ENCODE measurements at places on chromosomes 13 and 19.
A peak's percentile ranks its signal among the peaks of the same experiment; 100 is the strongest.

DNA sequence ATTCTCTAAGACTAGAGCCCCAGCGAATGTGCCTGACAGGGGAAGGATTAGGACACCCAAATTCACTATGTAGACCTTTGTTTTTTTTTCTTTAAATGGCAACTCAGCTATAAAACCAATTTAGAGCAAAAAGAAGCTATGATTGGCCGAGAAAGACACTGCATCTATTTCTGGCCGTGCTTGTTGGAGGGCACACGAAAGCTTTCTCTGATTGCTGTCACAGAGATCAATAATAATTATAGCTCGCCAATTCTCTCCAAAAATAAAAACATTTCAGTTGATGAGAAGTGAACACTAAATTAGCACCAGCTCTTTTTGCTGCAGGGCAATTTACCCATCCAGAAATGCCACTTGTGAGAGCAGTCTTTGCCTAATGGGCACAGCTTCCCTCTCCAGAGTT is 31.2 kb downstream of the CBY2 start:
- DNase-seq, result no peak

- no peak for DNase-seq
These were observed 7.6 kb upstream of the MLLT1 start for GRCh38 chr19:6287269-6287885.

GRCh38 chr19:16856091-16856490 is 26.9 kb downstream of the SIN3B start:
- DNase-seq, result no peak

GRCh38 chr13:95921485-95921884 is 131.7 kb downstream of the UGGT2 start:
- peak; percentile 36 for DNase-seq

DNA sequence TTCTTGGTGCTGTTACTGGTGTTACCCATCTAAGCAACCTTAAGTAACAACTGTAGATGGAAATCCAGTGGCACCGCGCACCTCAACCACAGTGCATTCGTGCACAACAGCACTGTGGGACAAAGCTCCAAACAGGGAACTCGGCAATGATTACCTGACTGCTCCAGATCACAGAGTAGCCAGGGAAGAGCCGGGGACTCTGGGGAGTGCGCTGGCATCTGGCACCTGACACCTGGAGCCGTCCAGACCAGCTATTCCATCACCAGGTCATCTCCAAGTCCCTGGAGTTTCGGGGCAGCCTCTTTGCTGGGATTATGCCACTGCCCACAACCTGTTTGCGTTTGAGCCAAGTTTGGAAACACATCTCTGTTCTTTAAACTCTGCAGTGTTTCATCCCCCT is 62.0 kb downstream of the COL4A1 start:
- no peak for DNase-seq

GRCh38 chr13:45748941-45749759 is 47.0 kb downstream of the CBY2 start:
- no peak for DNase-seq

DNA sequence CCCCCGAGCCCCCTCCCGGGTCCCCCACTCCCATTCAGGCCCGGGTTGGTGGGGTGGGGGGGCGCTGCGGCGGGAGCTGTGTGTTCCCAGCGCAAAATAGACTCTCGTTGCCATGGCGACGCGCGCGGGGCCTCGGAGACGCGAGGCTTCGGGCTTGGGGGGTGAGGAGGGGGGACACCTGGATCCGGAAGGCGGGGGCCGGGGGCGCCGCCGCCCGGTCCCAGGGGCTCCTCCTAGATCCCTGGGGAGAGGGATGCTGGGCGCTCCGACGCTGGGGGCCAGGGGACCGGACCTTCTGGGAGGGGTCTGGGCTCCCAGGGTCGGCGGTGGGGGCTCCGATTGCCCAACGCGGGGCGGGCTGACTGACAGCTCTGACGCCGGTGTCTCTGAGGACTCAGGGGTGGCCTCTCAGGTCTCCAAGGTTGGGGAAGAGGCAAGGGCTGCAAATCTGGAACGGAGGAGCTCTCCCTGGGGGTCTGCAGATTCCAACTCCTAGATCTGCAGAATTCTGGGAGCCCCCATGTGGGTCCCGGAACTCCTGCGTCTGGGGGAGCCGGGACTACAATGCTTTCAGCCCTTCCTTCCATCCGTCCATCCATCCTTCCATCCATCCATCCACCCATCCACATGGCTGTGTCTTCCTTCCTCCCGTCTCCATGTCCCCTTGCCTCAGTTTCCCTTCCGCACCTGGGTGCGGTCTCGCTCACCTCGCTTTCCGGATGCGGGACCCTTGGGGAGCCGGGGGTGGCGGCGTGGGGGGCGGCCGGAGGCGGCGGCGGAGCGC is 9.1 kb upstream of the SHISA7 start:
- DNase-seq, result no peak

GRCh38 chr13:78978381-78978998 is 319.5 kb upstream of the OBI1 start:
- DNase-seq, result peak; percentile 63

DNA sequence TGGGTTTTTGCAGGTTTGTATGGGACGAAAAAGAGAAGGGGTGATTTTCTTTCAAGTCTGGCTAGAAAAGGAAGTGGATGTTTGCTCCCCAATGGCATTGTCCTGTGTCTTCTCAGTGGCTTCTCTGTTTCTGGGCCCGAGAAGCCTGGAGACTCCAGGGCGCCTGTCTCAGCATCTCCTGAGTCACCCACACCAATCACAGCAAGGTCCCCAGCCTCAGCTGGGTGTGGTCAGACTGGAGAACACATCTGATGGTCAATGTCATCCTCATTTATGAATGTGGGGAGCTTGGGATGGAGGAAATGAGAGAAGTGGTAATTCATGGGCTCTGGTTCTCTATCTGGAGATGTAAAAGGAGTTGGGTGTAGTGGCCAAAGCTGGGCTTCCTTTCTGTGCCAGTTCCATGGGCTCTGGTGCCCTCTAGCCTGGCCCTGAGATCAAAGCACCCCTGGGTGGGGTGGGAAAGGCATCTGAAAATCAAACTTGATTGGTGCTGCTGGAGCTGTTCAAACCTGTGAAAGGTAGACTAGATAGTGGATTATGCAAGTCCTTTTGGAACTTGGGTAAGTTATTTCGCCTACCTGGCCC is 13.4 kb downstream of the RASL11A start:
- DNase-seq, result peak; percentile 20

DNA sequence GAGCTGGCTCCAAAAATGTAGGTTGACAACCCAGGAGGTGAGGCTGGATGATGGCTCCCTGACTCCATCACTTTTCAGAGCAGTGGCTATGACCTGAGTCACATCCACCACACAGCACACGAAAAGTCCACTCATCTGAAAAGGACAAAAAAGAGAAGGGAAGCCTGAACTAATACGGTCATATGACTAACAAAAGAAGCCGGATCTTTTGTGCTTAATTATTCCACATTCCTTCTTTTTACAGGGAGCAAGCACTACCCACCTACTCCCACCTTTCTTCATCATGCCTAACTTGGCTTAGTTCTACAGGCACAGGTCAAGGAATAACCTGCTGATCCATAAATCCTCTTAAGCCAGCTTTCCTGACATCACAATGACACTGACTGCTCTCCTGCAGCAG is 601.3 kb upstream of the MIR17HG start:
- no peak for DNase-seq

DNA sequence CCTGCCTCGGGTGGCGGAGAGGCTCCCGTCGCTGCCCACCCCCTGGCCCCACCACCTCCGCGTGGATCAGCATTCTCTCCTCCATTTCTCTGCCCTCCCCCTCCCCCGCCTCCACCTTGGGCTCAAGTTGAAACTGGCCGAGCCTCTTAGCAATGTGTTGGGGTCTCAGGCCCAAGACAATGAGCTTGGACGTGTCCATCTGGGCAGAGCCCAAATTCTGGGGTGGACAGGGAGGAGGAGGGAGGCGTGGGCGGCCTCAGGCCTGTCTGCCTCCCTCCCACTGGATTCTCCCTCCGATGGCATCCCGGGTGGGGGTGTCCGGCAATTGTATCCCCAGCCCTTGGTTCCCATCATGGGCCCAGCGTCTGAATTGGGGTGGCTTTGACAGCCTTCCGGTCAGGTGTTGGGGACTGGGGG is 1.2 kb downstream of the CELF5 start:
- DNase-seq, result no peak

GRCh38 chr19:29672319-29672932 is 7.2 kb downstream of the PLEKHF1 start:
- DNase-seq, result no peak

DNA sequence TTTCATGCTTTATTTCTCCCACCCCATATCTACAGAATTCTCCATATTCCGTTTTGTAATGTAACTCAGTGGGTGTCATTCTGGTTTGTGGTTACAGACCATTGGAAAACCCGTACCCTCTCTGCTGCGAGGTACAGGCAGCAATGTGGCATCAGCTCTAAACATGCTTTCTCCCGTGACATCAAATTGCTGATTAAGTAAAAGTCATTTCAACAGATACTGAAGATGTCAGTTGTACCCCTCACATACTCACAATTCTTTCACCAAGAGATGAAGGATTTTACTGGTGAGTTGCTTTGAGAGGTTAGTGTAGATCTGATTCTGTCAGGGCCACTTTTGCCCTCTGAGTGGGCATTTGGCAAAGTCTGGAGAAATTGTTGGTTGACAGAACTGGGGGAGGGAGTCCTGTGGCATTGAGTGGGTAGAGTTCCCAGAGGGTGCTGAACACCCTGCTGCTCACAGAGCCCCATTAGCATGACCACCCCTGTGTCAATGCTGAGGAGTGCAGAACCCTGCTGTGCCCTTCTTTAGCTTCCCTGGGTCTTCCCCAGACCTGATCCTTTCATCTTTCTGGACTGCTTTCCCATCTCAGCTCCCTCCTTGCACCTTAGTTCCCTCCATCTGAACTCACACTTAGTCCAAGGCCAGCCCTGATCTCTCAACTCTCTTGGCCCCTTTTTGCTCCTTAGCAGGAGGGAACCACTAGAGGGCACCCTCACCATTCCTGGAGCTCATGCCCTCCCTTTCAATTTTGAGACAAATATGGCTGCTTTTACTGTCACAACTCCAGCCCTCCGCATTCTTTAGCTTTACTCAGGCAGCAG is 39.9 kb upstream of the CEACAM8 start:
- peak; percentile 25 for DNase-seq

- no peak for DNase-seq
These were observed 62.3 kb upstream of the STARD13 start for GRCh38 chr13:33347861-33348260.

GRCh38 chr19:54551950-54552912 is 21.4 kb upstream of the LILRA2 start:
- no peak for DNase-seq

- DNase-seq, result no peak
These were observed 36.9 kb downstream of the NAXD start for GRCh38 chr13:110652231-110652730.

- peak; percentile 45 for DNase-seq
These were observed 265.9 kb downstream of the MYO16 start for GRCh38 chr13:108895220-108895704.

DNA sequence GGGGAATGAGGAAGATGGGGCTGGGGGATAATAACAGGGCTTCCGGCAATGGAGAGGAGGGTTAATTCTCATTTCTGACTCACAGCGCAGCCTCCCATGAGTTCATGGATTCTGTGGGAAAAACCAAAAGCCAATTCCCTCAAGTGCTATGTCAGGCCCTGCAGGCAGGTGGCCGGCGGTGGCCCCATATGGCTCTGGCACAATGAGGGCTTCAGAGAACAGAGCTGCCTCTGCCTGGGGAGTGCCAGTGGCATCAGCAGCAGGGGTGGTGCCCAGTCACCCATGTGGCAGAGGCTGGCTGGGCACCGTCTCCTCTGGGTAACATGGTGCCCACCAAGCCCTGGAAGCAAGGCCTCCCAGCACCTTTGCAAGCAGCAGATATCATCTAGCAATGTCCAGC is 69.1 kb downstream of the ALOX5AP start:
- no peak for DNase-seq

GRCh38 chr13:48648446-48648845 is 5.3 kb upstream of the CYSLTR2 start:
- DNase-seq, result no peak

DNA sequence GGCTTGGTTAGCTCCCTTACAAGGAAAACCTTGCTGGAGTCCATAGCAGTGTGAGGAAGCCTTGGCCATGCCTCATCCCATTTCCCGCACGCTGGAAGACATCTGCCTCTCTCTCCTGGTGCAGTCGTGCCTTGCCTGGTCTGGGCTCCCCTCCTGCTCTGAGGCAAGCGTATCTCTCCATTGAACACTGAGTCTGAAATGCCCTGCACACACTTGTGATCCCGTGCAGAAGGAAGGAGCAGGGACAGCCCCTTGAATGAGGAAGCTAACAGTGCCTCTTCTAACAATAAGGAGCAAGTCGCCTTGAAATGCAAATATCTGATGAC is 407 bp upstream of the ZNF440 start:
- DNase-seq, result no peak

GRCh38 chr19:57342582-57342981 is 8.5 kb upstream of the ZNF304 start:
- no peak for DNase-seq

DNA sequence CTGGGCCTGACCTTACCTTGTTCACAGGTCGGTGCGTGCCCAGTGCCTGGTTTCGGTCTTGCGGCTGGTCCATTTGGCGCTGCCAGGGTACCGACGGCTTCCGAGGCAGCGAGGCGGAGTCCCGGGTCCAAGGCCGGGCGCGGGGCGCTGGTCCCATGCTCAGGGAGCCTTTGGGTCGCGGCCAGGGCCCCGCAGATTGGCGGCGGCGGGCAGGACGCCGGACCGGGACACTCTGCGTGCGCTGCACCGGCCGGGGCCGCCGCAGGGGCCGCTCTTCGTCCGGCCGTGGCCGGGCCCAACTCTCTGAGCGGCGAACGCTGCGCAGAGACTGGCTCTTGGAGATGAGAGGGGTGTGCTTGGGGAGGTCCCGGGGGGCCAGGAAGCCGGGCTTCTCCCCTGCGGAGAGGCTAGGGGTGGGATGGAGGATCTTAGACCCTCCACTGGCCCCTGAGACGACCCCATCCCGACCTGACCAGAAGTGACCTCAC is 3.4 kb upstream of the WIZ start:
- no peak for DNase-seq

GRCh38 chr19:18350490-18350889 is 10.1 kb downstream of the PGPEP1 start:
- no peak for DNase-seq

DNA sequence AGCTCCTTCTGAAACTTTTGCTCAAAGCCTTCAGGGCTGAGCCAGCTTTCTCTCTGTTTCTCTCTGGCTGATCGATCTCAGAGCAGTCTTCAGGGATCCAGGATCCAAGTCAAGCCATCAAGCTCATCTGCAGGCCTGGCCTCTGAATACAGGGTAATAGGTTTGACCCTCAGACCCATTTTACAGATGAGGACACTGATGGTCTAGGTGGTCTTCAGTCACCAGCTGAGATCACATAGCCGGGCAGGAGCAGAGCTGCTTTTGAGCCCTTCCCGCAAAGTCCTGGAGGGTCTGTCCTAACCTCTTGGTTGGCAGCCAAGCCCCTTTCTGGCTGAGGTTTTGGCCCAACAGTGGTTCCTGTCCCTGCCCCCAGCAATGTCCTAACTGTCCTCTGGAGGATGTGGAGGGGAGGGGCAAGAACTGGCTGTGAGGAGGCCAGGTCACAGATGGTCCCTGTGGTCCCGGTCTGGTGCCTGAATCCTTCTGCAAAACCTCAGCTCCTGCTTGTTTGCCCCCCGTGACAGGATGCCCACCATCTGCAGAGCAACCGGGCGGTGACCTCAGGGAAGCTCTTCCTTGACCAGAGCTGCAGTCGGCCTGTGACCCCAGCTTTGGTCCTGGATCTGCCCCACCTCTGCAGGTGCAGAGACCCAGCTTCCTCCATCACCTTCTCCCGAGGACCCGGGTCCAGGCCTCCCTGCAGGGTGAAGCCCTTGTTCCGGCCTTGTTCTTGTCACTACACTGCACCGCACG is 5.8 kb upstream of the PEAK3 start:
- no peak for DNase-seq

Data from AG10803 (cell line).